ENCODE measurements at places on chromosomes 5 and 9.

DNA sequence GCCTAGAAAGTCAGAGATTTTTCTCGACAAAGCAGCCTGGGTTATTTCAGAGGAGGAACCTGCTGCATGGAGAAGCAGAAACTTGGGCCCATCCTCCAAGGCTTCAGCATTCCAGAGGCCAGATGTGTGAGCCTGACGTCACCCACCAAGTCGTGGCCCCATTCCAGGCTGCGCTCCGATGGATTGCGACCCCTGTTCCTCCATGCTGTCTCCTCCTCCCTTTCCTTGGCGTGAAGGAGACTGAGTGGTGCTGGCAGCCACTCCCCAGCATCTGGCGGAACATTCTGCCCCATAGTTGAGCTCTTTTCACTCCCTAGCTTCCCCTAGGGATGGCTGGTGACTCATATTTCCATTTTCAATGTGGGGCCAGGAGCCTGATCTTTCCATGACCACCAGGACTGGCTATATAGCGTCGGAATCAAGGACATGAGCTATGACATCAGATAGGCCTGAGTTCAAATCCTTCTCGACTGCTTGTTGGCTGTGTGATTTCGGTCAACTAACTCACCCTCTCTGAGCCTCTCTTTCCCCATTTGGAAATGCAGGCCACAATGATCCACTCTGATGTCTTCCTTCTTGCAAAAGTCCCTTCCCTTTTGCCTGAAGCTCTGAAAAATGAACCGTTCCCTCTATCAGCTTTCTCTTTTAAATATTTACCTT lies 24.5 kb upstream of the DUSP1 start:
- DNase-seq, result peak; percentile 89

DNA sequence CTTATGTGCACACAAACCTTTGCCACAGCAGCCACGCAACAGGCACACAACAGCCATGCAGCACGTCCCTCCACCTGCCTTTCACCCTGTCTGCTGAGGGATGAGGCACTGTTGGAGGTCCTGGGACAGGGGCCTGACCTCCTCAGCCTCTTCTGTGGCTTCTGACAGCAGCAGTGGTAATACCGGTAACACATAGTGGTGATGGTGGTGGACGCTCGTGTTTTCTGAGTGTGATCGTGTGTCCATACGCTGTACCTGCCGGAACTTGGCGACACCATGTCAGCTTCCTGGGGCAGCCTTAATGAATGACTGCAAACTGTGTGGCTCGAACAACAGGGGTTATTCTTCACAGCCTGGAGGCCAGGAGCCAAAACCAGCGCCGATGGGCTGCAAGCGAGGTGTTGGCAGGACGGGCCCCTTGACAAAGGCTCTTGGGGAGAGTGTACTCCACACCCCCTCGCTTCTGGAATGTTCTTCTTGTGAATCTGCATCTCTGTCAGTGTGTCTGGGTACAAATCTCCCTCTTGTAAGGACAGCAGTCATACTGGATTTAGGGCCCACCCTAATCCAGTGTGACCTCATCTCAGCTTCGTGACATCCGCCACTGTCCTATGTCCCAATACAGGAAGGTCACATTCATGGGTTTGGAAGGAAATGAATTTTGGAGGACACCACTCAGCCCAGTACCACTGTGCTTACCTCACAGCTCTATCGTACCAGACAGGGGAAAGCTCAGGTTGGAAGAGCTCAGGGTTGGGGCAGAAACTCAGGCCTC lies 55.3 kb upstream of the EXOC3 start:
- DNase-seq, result no peak

GRCh38 chr9:37152365-37152764 lies 32.0 kb downstream of the ZCCHC7 start:
- no peak for DNase-seq

- DNase-seq, result no peak
Observed at GRCh38 chr5:96142786-96143434, 181.3 kb upstream of the ELL2 start.

- DNase-seq, result no peak
Observed at GRCh38 chr9:86700629-86701028, 246.7 kb downstream of the GAS1 start.

GRCh38 chr5:136399527-136399926 lies 34.2 kb upstream of the TRPC7 start:
- DNase-seq, result no peak

DNA sequence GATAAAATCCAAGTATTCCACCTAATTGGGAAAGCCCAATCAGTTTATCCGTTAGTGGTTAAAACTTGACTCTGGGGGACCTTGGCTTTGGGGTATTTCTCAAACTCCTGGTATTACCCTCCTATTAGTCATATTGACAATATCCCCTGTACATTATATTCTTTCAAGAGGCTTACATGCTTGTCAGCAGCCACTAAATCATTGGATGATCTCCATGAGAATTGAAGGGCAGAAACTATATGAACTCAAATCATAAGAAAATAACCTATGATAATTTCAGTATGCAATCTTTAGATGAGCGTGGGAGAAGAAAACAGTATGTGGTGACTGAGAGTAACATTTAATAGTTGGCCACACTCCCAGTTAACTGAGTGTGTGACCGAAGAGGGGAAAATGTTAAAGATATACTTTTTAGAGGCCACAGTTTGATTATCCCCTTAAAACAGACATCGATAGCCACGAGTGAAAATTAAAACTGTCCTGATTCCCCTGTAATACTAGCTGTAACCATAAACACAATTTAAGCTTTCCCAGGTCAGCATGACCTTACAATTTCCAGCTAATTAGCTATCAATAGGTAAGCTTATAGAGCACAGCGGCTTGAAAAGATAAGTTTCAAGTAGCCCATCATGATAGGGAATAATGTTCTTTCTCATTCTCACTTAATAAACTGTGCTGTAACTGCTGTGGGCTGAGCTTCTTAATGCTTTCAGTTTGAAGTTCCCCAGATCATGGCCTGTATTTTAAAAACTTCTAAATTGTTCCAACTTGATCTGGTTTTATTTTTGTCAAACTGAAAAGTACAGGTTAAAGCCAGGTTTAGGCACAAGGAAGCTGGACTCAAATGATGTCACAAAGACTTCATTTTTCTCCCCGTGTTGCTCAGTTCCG lies 58.6 kb downstream of the PUM3 start:
- DNase-seq, result peak; percentile 73

- DNase-seq, result no peak
Observed at GRCh38 chr5:31581498-31582099, 49.5 kb downstream of the C5orf22 start.

- DNase-seq, result no peak
Observed at GRCh38 chr5:172396220-172396619, 58.1 kb downstream of the SH3PXD2B start.

- no peak for DNase-seq
Observed at GRCh38 chr9:2418619-2419018, 203.0 kb upstream of the VLDLR start.

GRCh38 chr5:36876965-36877666 lies 547 bp downstream of the NIPBL start:
- DNase-seq, result peak; percentile 92
